ENCODE measurements at places on chromosomes 2 and 18. TPM values are rescaled to one million over a fixed set of nuclear protein-coding genes. Genes with fewer than 3 reads are reported as not detected.

- no peak for DNase-seq
Observed at GRCh38 chr2:133045787-133046186, 375.8 kb upstream of the LYPD1 start.

DNA sequence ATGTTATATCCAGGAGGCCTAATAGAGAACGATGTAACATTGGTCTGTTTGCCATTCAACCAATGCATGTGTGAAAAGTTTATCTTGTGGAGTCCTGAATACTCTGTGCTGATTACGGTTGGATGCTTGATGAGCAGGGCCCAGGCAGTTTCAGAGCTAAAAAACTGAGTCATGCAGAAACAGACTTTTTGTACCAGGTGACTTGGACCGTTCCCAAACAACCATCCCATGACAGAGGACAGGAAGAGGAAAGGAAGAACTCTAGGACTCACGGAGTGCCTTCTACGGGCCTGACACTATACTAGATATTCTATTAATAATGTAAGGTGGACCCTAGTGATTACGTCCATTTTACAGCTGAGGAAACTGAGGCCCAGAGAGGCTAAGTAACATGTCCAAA is 142.1 kb downstream of the ARHGAP28 start:
- DNase-seq: no peak

IL1F10 gene
- not detected for total RNA-seq

- DNase-seq: no peak
Observed at GRCh38 chr18:6606411-6607085, 123.0 kb upstream of the ARHGAP28 start.

GRCh38 chr18:615773-616172 is 19.0 kb downstream of the CLUL1 start:
- DNase-seq: no peak

ALKAL2 gene
- not detected for total RNA-seq

GRCh38 chr2:16630463-16630862 is 35.2 kb downstream of the CYRIA start:
- DNase-seq: no peak

DNA sequence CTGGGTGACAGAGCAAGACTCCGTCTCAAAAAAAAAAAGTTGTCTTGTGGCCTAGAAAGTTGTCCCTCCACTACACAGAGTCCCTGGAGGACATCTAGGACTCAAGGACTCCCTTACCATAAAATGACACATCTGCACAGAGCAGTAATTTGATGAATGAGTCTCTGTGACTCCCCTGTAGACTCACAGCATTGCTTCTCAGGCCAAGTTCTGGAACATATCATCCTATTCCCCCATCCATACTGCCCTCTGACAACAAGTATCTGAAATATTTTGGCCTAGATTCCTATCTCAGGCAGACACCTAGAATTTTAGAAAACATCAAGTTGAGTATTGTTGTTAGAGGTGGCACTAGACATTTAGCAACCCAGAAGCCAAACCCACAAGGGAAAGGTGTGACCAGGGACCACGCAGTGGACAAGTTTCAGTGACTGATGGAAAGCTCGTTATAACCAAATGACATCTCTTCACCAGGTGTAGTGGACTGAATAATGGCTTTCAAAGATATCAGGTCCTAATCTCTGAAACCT is 97.9 kb upstream of the ATP8B1 start:
- no peak for DNase-seq

- no peak for DNase-seq
Observed at GRCh38 chr18:55289775-55290174, 298.2 kb downstream of the TCF4 start.

- peak; percentile 77 for DNase-seq
Observed at GRCh38 chr2:202033317-202034248, at the start of gene FZD7. TSS of gene FZD7 (plus strand) at chr2:202033855. CDS start at chr2:202034648, 793 bp downstream.

DNA sequence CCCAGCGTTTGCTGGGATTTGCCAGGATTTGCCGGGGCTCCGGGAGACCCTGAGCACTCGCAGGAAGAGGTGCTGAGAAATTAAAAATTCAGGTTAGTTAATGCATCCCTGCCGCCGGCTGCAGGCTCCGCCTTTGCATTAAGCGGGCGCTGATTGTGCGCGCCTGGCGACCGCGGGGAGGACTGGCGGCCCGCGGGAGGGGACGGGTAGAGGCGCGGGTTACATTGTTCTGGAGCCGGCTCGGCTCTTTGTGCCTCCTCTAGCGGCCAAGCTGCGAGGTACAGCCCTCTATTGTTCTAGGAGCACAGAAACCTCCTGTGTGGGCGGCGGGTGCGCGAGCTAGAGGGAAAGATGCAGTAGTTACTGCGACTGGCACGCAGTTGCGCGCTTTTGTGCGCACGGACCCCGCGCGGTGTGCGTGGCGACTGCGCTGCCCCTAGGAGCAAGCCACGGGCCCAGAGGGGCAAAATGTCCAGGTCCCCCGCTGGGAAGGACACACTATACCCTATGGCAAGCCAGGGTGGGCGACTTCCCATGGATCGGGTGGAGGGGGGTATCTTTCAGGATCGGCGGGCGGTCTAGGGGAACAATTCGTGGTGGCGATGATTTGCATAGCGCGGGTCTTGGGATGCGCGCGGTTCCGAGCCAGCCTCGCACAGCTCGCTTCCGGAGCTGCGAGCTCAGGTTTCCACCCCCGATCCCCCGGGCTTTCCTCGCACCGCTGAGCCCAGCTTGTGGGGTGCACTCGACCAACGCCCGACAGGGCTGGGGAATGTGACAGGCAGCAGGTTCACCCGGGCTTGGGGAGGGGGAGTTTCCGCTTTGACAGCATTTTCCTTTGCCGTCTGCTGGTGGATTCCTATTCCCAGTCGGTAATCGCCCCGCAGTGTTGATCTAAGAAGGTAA is 2.8 kb downstream of the ONECUT2 start:
- DNase-seq: peak; percentile 40

SOCS6 gene
- 53.4 TPM for total RNA-seq

- DNase-seq: no peak
Observed at GRCh38 chr2:193332941-193333340, 1138.2 kb upstream of the TMEFF2 start.

DNA sequence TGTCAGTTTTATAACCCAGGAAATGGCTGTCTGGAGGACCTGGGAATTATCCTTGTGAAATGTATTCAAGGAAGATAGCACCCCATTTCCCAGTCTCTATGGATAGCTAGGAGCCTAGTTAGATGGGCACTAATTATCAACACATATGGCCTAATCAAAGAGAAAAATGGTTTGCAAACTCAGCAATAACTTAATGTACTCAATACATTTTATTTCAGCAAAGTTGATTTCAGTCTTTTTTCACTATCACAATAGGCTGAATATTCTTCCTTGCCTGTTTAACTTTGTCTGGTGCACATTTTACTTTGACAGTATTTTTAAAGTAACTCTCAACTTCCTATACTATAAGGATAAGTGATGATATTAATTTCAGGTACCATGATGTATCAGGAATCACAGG is 756.3 kb downstream of the CCDC85A start:
- no peak for DNase-seq

DNA sequence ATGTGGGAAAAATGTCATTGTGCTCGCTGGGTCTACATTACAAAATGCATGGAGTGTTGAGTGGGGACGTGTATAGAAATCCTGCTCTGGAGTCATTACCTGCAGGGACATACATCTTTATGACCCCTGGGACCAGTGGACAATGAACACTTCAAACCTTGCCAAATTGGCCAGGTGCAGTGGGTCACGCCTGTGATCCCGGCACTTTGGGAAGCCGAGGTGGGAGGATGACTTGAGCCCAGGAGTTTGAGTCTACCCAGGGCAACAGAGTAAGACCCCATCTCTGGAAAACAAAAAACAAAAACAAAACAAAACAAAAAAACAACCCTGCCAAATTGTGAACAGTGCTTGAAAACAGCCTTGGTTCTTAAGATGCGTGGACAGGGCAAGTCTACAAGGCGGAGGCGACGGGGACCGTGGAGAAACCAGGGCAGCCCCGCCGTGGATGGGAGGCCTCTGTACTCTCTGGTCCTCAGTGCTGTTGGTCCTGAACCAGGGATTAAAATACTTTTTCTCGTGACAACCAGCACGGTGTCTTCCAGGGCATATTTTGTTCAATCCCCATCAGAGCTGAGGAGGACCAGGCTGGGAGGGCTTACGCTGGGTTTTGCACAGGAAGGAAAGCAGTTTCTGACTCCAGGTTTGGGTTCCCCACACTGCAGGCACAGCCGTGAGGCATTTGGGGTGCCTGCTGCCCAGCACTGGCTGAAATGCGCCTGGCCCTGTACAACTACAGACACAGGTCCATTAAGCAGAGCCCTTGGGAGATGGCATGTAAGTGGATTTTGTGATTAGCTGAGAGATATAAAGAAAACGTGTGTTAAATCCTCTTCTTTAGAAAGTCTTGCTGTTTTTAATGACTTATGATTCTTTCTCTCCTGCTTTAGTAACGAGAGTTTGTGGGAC is 13.7 kb downstream of the COLEC11 start:
- DNase-seq: no peak

IL1RL2 gene
- not detected for total RNA-seq

TAF1B gene
- 27.9 TPM for total RNA-seq

All from HCT116 (cell line).